Upper lobe of right lung (tissue), 1 donor: ENCODE measurements at places on chromosomes 1 and 21. TPM values are rescaled to one million over a fixed set of nuclear protein-coding genes. Genes with fewer than 3 reads are reported as not detected.

DNA sequence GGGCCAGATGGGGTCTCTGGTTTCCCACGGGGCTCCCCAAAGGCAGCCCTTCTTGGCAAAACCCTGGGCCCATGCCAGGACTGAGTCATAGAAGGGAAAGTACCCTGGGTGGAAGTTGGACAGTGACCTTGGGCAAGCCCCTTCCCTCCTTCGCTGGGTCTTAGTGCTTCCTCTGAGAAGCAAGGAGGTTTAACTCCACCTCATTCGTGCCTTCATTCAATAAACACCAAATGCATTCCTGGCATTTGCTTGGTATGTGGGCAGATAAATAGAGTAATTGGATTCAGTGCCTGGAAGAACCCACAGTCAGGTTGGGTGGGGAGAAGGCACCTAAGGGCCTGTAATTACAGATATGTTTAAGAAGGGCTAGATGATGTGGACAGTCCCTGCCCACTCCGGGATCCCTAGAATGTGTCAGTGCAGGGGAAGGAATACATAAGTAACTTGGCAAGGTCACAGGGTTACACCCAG is 36.3 kb upstream of the CITED4 start:
- DNase-seq: peak; percentile 52

- no peak for DNase-seq
Measured at GRCh38 chr1:199759268-199759730, 268.2 kb upstream of the NR5A2 start.

GRCh38 chr1:104884939-104885338 is 1135.2 kb downstream of the AMY1C start:
- no peak for DNase-seq

- DNase-seq: no peak
Measured at GRCh38 chr1:212690816-212691403, 8.7 kb downstream of the BATF3 start.

GRCh38 chr1:31111290-31111951 is 45.9 kb upstream of the PUM1 start:
- peak; percentile 83 for DNase-seq

GRCh38 chr1:38028105-38028591 is 15.6 kb downstream of the UTP11 start:
- peak; percentile 30 for DNase-seq

DNA sequence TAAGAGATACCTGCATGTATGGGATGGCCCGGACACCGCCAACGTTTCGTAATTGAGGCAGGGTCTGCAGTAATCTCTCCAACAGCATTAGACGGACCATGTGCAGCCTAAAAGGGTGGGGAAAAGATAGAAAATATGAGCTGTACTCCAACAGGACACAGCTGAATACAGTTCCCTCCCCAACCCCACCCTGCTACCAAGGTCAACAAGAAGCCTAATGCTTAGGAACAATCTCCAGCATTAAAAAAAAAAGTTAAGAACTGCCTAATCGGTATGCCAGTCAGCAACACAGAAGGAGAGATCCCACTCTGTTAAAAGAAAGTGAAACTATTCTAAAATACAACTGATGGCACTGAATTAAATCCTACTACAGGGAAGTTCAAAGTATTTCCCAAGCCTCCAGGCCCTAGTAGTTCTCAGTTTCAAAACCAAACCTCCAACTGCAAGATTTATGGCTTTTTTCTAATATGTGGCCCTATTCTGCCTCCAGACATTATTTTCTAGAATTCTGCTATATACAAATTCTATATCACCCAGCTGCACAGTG is 81.0 kb downstream of the UBR4 start:
- no peak for DNase-seq

- DNase-seq: no peak
Measured at GRCh38 chr1:189438808-189439207, 1038.9 kb downstream of the BRINP3 start.

DNA sequence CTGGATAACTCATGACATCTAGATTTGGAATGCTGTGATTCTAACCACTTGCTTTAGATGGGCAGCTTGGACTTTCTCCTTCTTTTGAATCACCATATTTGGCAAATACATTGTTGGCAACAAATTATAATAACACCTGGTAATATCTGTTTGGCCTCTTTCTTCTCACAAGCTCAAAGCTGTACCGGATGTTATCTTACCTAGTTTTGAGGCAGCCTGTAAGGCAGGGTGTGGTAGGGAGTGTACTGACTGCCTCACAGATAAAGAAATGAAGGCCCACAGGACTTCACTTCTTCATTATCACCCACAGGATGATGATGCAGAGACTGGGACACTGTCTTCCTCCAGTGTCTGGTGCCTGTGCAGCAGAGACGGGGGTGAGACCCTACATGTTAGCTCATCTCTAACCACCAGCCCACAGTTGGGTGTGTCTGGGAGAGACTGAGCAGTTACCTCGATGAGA is 28.5 kb downstream of the TUFT1 start:
- no peak for DNase-seq

The INTS11 gene
- total RNA-seq: 81.9 TPM

The DEPDC1 gene
- total RNA-seq: 0.17 TPM

The SLC9C2 gene
- 0.26 TPM for total RNA-seq

The GJA5 gene
- total RNA-seq: 62.2 TPM

The ESRRG gene
- total RNA-seq: 0.29 TPM
